ENCODE measurements at places on chromosomes 2 and 18. TPM values are rescaled to one million over a fixed set of nuclear protein-coding genes. Genes with fewer than 3 reads are reported as not detected.

The TTL gene
- 52.7 TPM for total RNA-seq

The FAHD2B gene
- total RNA-seq, result 11.0 TPM

The GPAT2 gene
- total RNA-seq, result 2.8 TPM

The INHBB gene
- not detected for total RNA-seq

The C2orf80 gene
- not detected for total RNA-seq

The OSR1 gene
- total RNA-seq, result 0.18 TPM

The LRATD1 gene
- 8.0 TPM for total RNA-seq

GRCh38 chr2:55751966-55752365 is 58.3 kb upstream of the PNPT1 start:
- DNase-seq, result no peak

DNA sequence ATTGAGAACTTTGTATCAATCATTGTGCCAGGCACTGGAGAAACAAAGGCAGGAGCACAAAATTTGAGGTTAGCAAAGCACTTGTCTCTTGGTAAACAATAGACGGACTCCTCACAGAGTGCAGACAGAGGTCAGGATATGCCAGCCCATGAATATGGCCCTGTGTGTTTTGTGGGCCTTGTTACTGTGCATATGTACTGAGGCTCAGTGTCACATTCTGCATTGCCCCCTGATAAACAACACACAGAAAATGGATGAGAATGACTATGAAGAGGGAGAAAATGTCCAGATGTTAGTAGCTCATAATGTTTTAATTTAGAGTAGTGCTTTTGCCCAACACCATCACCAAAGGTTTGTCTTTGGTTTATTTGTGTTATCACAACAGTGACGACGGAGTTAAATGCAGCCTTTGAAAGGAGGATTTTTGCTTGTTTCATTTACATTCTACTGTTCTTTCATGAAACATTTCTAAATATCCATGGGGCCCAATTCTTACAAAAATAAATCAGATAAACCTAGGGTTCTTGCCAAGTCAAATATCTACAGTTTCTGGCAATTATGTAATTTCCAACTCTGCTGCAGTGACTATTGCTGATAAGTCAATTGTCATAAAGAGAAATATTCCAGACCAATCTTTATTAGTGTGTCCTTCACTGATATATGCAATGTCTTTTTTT is 14.6 kb upstream of the NT5C1B start:
- no peak for DNase-seq

DNA sequence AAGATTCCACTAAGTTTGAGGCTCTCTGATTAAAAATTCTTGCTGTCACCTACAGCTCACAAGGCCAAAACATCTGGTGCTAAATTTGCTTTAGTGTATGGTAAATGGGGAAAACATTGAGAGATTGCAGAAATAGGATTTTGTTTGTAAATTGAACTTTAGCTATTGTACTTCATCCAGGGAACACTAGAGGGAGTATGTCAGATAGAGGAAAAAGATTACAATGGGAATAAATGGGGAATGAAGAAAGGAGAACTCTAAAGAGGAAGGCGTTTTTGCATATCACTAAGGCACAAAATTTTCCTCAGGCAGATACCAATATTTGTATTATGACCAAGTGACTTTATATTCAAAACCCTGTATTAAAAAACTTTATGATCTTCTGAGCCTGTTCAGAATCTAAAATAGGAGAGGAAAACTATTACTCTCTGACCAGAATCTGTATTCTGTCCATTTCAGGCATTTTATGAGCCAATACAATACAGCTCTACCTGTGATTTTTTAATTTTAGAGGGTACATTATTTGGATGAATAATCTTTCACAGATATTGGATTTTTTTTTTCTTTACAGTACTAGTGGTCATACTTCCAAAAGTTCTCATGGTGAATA is 52.3 kb upstream of the ITGB6 start:
- DNase-seq, result no peak

DNA sequence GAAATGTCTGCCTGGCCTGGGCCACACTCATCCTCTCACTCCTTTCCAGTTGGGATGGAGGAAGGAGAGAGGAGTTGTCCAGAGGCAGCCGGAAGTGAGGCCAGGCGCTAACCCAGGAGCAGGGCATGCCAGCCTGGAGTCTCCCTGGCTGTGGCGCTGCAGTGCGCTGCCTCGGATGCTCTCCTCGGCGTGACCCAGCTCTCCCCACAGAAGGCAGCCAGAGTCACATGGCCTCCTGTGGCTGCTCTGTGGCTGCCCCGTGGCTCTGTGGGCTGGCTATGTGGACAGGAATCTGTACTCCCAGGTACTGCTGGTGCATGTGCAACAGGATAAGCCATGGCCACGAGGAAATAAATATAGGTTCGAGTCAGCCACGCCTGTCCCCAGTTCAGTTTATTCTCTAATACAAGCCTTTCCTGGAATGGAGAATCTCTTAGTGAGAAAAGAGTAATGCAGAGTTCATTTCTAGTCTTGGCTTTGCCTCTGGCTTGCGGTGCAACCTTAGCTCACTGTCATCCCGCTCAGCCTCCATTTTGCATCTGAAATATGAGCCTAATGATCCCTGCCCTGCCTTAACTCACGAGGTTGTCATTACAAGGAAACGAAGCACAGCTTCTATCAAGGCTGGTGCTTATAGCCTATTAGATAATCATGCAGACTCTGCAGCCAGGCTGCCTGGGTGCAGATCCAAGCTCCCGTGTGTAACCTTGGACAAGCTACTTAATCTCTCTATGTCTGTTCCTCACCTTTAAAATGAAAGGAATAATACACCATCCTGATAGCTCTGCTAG is 106.3 kb downstream of the ANTXR1 start:
- no peak for DNase-seq

DNA sequence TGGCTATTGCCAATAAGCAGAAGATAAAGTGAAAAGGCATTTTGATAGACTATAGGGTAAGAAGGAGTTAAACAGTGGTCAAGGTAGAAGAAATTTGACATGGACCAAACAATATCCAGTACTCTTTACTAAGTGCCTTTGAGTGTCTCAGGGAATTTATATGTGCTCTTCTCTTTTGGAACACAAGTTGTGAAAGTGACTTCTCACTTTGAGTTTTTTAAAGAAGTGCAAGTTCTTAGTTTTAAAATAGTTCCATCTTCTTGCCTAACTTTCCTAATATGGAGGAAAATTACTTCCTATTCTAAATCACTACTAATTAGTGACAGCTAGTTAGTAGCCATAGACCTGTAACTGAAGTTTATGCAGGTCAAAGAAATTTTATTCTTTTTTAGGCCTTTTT is 63.4 kb downstream of the AFTPH start:
- DNase-seq, result no peak

GRCh38 chr2:40095000-40095399 is 315.9 kb upstream of the THUMPD2 start:
- DNase-seq, result peak; percentile 87

- DNase-seq, result no peak
Measured at GRCh38 chr2:70141902-70142589, 48.8 kb downstream of the C2orf42 start.

GRCh38 chr2:177449159-177449558 is 56.6 kb downstream of the AGPS start:
- DNase-seq, result no peak

GRCh38 chr2:53438100-53438499 is 329.5 kb upstream of the CHAC2 start:
- DNase-seq, result no peak

DNA sequence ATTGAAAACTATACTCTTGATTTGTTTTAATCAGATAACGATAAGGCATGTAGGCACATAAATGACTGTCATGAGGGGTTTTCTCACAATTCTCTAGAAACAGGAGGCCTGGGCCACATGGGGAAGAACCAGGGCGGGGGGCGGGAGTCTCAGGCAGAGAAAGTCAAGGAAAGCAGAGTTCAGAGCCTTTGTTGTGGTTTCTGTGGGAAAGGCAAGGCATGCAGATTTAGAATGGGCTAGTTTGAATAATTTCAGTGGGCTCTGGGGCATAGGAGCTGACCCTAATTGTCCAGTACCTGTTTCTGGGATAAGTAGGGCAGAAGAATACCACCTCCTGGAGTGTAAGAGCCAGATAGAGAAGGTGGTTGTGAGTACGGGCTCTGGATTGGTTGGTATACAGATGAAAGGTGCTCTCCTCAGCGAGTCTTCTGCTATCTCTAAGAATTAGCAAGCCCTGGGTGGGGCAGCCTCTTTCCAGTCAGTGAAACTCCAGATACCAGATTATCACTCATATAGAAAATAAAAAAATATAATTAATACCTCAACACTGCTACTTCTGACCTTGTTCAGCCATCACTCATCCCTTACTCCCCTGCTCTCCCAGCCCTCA is 41.5 kb upstream of the CYRIA start:
- DNase-seq, result no peak

DNA sequence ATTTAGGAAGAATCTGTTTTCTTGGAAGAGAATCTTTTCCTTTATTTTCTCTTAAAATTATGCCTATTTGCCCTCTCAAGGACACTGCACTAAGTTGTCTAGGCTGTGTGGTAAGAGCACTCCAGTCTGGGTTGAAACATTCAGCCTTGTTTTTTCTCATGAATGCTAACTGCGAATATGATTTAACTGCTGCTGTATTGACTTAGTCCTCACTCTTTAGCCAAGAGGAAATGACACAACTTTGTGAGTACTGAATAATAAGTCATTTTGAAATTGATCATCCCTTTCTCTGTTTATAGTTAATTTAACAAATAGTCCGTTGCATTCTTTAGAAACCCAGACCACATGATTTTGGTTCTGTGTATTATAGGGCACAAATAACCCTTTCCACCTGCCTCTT is 4.5 kb upstream of the RND3 start:
- DNase-seq, result peak; percentile 24

DNA sequence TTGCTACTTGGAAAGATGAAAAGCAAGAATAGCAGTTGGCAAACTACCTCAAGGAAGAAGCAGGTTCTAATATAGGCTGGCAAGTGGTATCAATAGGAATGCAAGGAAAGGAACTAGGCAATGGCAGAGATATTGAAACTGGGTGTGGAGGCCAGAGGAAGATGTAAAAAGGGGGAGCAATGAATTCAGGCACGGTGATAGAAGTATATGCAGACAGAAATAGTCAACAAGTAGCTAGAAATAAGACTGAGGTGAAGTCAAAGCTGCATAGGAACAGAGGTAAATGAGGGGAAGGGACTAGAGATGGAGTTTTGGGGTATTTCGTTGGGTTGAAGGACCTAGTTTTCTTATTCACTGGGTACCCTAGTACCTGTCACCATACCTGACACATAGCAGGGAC is 4.1 kb downstream of the PCBP1 start:
- no peak for DNase-seq

- DNase-seq, result no peak
Measured at GRCh38 chr2:70656421-70657010, 102.9 kb upstream of the TGFA start.

DNA sequence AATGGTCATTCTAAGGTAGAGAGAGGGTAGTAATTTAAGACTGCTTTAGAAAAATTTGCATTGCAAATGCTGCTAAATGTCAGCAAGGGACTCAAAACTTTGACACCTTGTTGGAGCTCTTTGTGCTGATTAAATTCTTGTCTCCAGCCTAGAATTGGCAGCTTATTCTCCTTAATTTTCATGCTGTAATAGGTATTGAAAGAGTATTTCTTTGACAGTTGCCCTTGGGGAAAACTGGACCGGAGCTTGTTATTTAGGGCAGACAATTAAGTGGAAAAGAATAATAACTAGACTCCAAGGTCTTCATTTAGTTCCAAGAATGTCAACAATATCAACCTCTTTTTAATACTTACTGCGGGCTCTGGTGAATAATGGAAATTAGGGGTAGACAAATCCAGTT is 264.0 kb downstream of the TPGS2 start:
- no peak for DNase-seq

GRCh38 chr18:13362607-13363006 is 144.0 kb downstream of the LDLRAD4 start:
- DNase-seq, result no peak

GRCh38 chr2:240818293-240819125 is 1.5 kb downstream of the KIF1A start:
- DNase-seq, result no peak
